ENCODE measurements at places on chromosomes 16 and 17.
A peak's percentile ranks its signal among the peaks of the same experiment; 100 is the strongest.

GRCh38 chr17:29461483-29462206 is 71.5 kb downstream of the TAOK1 start:
- no peak for DNase-seq

DNA sequence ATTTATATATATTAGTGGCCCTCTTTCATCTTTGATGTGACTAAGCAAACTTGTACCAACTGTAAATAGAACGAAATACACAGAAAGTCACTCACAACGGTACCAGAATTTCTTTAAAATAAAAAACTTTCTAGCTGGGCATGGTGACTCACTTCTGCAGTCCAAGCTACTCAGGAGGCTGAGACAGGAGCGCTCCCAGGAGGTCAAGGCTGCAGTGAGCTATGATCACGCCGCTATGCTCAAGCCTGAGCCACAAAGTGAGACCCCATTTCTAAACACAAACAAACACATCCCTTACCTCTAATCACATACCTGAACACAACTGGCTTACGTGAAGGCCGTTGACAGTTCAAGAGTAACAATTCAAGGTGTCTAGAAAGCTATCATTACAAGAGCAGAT is 29.7 kb downstream of the STAT5B start:
- DNase-seq = no peak

DNA sequence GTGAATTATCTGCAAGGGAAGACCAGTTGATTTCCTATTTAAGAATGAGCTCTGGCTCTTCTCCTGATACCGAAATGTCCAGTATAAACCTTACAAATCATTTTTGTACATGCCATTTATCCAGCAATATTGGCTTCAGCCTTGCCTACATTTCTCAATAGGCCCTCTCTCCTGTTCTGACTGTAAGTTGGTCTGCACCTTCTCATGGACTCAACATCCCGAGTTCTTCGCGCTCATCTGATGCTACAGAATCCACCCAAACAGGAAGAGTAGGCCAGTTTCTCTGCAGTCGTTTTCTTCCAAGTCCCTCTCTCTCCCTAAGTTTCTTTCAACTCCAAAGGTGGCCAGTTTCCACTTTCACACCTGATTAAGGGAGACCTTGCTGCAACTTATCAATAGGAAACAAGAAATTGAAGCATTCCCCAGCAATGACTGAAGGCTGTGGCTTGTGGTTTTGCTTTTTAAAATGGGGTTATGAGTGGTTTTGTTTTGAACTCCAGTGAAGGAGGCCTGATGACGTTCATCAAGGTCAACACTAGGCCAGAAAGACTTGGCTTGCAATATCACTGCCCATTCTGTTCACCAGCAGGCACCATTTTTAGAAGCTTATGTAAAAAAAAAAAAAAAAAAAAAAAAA is 383.0 kb downstream of the MAF start:
- no peak for DNase-seq

DNA sequence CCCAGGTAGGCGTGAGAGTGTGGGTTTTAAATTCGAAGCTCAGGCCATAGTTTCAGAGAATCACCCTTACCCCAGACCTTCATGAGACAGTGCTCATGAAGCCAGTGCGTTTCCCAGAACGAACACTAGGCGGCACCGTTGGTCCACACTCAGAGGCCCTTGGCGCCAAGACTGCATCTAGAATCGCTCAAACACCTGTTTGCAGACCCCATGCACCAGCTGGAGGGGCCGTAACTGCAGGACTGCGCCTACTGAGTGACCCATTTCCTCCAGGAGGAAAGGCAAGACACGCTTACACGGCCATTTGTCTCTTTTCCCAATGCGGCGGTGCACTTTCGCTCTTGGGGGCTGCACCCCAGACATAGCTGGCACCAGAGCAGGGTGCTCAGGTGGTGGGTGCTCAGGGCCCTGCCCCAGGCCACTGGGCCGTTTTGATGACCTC is 34.0 kb downstream of the ADGRG5 start:
- peak; percentile 82 for DNase-seq

- no peak for DNase-seq
These were observed 492 bp upstream of the CAMTA2 start for GRCh38 chr17:4987767-4988567.
